ENCODE measurements at places on chromosomes 1 and 21. TPM values are rescaled to one million over a fixed set of nuclear protein-coding genes. Genes with fewer than 3 reads are reported as not detected.

Gene SAMD11
- 2.2 TPM for total RNA-seq

Gene PPFIA4
- total RNA-seq: 4.3 TPM

Gene TRIM46
- 6.5 TPM for total RNA-seq

Gene SIPA1L2
- total RNA-seq: 6.1 TPM

Gene NR1I3
- not detected for total RNA-seq

GRCh38 chr1:19564366-19564765 is 79.0 kb upstream of the CAPZB start:
- DNase-seq: no peak

GRCh38 chr1:210617293-210617692 is 288.6 kb downstream of the HHAT start:
- DNase-seq: no peak
